ENCODE measurements at places on chromosomes 1 and 21.
A peak's percentile ranks its signal among the peaks of the same experiment; 100 is the strongest.

DNA sequence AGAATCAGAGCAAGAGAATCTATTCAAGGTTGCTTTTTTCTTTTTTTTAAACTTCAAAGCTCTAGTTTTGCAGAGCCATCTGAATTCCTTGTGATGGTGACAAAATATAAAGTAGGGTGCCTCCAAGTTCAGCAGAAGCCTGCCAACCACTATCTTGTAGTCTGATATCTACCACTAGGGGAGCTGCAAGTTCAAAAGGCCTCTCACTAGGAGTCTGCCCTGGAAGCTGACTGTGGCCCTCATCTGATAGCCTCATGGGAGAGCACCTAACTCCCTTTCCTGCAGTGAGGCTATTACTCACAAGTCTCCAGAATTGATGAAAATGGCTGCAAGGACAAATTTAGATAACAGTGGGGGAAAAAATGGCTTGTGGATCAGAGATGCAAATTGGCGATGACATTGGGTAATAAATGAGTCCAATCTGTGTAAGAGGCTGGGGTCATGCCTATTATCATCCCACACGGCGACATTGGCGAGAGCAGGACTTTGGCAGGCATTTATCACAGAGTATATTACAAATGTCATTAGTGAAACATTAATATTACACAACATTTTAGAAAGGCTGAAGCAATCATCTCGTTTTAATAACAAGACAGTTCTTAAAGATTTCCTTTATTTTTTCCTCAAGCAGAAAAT lies 10.7 kb upstream of the ZP4 start:
- DNase-seq: peak; percentile 6

GRCh38 chr1:69846267-69846666 lies 278.5 kb downstream of the LRRC7 start:
- no peak for DNase-seq

DNA sequence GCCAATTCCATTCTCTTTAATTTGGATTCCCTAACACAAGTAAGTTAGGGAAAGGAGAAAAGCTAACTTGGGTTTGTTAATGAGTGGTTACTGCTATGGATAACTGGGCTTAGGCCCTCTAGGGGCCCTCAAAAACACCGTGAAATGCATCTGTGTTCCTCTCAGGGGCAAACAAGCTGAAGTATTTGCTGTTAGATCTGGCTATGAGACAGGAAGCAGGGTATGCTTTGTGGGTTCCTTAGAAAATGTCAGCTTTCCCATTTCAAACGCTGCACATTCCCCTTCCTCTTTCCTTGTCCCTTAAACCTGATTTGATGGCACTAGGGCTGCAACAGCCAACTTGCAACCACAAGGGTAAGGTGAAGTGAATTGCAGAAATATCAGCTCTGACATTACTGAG lies 5.7 kb upstream of the CAP1 start:
- no peak for DNase-seq

DNA sequence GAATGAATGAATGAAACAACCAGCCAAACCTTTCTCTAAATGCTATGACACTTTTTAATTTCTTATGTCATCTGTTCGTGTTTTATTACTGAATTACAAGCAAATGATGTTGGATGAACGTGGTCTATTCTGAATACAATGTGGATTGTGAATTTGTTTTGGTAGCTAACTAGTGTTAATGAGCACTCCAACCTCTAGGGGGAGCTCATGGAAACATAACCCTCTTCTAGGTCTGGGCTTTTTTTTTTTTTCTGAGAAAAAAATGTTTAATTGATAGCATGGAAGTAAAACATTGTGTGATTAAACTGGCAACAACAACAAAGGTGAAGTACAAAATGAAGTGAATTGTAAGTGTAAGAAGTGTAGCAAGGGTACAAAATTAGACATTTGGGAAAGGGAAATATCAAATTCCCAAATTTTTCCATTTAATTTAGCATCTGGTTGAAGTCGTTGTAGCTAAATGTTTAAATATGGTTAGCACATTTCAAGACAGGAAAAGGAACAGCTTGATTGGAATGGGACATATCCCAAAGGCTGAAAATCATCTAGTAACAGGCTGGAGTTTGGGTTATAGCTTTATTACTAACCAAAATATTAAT lies 42.6 kb upstream of the PTGS2 start:
- DNase-seq: no peak

GRCh38 chr1:246573491-246573890 lies 7.2 kb downstream of the CNST start:
- no peak for DNase-seq

GRCh38 chr1:236139495-236139894 lies 2.8 kb upstream of the GPR137B start:
- DNase-seq: no peak

GRCh38 chr1:191641420-191642260 lies 516.6 kb upstream of the RGS18 start:
- no peak for DNase-seq

DNA sequence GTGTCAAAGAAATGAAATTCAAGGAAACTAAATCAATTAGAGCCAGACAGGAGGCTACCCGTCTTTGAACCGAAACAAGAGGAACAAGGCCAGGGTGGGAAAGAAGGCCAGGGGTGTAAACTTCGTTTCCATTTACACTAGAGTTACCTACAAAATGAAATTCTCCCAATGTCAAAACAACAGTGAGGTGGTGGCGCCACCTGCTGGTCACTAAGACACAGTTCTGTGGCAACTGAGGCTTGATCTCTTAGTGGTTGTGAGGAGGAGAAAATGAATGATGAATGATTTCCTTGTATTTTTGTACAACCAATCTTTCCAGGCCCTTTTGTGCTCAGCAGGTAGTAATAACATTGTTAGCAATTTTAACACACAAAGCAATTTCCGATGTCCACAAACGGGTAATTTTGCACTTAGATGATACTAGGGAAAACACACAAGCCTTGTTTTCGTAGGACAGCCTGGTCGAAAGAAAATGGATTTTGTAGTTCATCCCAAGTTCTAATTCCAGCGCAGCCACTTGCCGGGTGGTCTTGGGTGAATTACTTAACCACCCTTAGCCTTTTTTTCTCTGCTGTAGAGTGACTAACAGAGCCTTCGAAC lies 54.8 kb upstream of the SOD1 start:
- DNase-seq: peak; percentile 58

GRCh38 chr1:116825720-116826438 lies 71.6 kb downstream of the CD2 start:
- no peak for DNase-seq

GRCh38 chr1:210373878-210374599 lies 45.3 kb downstream of the HHAT start:
- no peak for DNase-seq

GRCh38 chr1:41192456-41193178 lies 49.5 kb downstream of the SCMH1 start:
- DNase-seq: no peak

- no peak for DNase-seq
Observed at GRCh38 chr1:234698686-234699085, 88.7 kb upstream of the IRF2BP2 start.
